ENCODE measurements at places on chromosomes 12 and 14.
A peak's percentile ranks its signal among the peaks of the same experiment; 100 is the strongest.

GRCh38 chr12:88876857-88877256 lies 296.6 kb upstream of the KITLG start:
- no peak for DNase-seq

DNA sequence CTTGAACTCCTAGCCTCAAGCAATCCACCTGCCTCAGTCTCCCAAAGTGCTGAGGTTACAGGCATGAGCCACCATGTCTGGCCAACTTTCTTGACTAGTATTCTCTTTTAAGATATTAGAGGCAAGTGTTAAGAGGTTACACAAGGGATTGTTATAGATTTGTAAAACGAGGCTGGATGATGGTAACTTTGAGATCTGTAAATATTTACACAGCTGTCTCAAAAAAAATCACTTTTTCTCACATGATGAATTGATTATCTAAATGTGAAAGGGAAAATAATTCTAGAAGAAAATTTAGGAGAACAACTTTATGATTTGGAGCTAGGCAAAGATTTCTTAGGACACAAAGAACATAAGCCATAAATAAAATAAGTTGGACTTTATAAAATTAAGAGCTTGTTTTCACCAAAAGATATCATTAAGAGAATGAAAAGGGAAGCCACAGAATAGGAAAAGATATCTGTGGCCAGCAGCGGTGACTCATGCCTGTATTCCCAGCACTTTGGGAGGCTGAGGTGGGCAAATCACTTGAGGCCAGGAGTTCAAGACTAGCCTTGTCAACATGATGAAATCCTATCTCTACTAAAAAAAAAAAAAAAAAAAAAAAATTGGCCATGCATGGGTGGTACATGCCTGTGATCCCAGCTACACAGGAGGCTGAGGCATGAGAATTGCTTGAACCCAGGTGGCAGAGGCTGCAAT lies 77.4 kb downstream of the BBS10 start:
- DNase-seq, result no peak

GRCh38 chr12:49582201-49582600 lies 14.3 kb upstream of the MCRS1 start:
- no peak for DNase-seq

- DNase-seq, result no peak
Observed at GRCh38 chr12:116244474-116245090, 32.9 kb downstream of the MED13L start.

DNA sequence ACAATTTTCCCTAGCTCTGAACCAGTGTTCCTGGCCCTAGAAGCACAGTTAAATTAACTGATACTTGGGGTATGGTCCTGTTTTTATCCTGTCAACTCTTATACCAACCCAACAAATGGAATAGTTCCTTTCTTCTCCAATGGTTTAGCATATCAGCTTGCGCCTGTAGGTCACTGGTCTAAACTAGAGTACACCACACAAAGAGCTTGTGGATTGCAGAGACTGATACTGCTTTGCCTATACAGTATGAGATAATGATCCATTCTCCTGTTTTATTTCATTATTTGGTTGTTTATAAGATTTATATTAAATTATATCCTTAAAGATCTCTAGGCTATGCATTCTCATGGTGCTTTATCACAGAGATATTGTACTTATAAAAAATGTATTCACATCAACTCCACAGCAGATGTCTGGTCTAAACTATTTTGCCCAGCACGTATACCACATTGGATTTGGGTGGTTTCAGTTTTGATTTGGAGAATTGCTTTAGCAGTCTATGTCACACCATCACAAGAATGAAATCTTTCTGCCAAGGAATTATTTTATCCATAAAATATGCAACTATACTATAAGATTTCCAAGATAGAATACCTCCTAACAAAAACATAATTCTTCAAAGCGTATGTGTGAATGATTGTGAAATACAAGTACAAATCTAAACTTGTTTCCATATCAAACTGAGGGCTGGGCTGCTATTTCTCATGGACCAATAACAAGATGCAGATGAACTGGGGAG lies 142.1 kb downstream of the SLC16A7 start:
- peak; percentile 28 for DNase-seq
